ENCODE measurements at places on chromosomes 2 and 18.

GRCh38 chr2:25341753-25342371, at the start of gene DNMT3A:
TSS of gene DNMT3A (minus strand) at chr2:25341925. CDS start at chr2:25313984, 27,941 bp downstream.
- DNase-seq, result peak; percentile 37

DNA sequence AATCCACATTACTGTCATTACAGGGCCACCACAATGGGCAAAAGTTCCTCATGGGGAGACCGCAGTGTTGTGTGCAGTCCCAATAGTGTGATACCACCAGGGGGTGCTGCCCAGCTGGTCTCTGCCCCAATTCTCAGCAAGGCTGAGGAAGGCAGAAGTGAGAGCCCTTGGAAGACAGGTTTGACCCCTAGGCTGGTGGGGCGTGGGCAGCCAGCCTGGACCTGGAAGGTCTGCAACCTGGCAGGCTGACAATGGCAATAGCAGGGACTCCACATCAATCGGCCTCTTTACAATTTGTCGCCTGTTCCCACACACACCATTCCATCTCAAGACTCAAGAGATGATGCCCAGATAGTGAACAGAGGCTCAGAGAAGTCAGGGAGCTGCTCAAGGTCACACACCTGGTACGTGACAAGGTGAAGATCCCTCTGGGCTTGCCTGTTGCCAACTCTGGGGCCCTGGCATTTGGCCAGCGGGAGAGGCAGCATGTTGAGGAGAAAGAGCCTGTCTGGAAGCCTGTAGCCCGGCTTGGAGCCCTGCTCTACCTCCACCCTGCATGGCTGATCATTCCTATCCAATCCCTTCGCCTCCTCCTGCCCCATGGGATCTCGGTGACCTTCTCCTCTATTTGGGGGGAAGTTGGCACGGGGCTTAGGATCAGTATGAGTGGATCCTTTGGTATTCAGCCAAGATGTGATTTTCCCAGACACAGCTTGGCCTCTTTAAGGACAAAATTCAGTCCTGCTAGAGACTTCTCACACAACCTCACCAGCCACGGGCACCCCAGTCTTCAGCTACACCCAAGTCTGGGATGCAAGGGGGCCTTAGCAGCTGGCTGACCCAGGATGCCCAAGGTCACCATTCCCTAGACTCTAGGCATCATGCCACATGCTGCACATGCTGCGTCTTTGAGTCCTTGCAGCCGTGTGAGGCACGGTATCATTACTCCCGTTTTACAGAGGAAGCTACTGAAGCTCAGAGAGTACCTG, 2.9 kb upstream of the ATOH8 start:
- peak; percentile 28 for DNase-seq

DNA sequence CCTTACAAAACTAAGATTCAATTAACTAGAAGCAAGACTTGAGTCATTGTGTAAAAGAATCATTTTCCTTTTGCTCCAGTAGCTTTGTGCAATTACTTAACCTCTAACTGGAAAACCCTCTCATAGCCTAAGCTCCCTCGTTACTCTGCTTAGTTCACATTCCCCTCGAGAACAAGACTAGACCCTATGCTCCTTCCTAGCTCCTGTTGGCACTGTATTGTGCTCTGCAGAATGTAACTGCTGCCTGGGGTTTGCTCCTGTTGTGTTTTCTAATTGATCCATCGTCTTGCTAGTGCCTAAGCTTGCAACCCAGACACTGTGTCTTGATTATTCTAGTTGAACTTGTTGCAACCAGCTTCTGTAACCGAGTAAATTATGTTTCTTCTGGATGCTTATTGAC, 347.0 kb downstream of the ZNF804A start:
- DNase-seq, result no peak

GRCh38 chr2:127324635-127325034, 30.7 kb upstream of the ERCC3 start:
- DNase-seq, result peak; percentile 65

GRCh38 chr2:237298151-237299118, 115.5 kb downstream of the COL6A3 start:
- DNase-seq, result no peak

DNA sequence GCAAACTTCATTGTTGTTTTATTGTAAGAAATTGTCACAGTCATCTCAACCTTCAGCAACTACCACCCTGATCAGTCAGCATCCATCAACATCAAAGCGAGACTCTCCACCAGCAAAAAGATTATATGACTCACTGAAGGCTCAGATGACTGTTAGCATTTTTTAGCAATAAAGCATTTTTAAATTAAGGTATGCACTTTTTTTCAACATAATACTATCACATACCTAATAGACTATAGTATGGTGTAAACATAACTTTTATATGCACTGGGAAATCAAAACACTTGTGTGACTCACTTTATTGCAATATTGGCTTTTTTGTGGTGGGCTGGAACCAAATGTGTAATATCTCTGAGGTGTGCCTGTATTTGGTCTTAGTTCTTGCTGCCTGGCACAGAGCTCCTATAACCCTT, 15.6 kb downstream of the SCN1A start:
- DNase-seq, result no peak

- no peak for DNase-seq
Observed at GRCh38 chr2:69583321-69583833, 60.2 kb downstream of the AAK1 start.

- DNase-seq, result no peak
Observed at GRCh38 chr18:40653682-40654081, 1301.4 kb upstream of the PIK3C3 start.

- DNase-seq, result no peak
Observed at GRCh38 chr2:42102591-42103450, 55.0 kb downstream of the PKDCC start.

All from NCI-H1694 (cell line).